ENCODE measurements at places on chromosomes 2 and 18.

DNA sequence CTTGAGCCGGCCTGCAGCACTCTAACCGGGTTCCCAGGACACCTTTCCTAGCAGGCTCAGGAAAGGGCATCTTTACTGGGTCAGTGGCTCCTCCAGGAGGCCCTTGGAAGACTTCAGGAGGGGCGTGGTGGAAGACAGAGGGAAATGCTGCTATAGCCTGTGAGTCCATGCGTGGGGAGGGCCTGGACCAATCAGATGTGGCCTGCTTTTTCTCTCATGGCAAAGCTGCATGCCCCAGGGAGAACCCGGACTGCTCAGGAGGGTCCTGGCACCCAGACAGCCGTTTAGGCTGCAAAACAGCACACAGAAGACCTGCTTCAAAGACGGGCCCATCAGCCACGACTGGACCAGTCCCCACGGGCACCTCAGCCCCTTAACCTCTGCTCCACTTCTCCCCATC, 84.4 kb downstream of the EIPR1 start:
- DNase-seq, result no peak

DNA sequence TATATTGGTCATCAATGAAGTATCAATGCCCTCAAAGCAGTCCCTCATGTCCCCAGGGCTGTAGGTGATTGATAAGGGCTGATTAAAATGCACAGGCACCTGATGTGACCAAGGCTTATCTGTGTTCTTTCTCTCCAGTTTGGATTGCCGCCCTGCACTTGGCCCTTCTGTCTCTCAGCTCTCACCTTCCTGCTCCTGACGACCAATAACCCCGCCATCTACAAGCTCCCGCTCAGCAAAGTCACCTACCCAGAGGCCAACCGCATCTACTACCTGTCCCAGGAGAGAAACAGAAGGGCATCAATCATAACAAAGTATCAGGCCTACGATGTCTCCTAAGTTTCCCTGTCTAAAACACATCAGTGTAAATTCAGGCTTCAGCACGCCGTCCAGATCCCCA, 41.8 kb upstream of the SLC14A1 start:
- no peak for DNase-seq

- DNase-seq, result no peak
Observed at GRCh38 chr2:112534826-112535225, 7.4 kb upstream of the POLR1B start.

GRCh38 chr18:78875016-78875777, 104.4 kb upstream of the SALL3 start:
- no peak for DNase-seq

All from right lung (tissue), 10 donors.